CD14-positive monocyte (primary cell): ENCODE measurements at places on chromosomes 12 and 14.

GRCh38 chr12:2385529-2385928 lies 332.7 kb downstream of the CACNA1C start:
- no peak for DNase-seq

GRCh38 chr14:20386276-20386855 lies 26.9 kb downstream of the TEP1 start:
- no peak for DNase-seq

DNA sequence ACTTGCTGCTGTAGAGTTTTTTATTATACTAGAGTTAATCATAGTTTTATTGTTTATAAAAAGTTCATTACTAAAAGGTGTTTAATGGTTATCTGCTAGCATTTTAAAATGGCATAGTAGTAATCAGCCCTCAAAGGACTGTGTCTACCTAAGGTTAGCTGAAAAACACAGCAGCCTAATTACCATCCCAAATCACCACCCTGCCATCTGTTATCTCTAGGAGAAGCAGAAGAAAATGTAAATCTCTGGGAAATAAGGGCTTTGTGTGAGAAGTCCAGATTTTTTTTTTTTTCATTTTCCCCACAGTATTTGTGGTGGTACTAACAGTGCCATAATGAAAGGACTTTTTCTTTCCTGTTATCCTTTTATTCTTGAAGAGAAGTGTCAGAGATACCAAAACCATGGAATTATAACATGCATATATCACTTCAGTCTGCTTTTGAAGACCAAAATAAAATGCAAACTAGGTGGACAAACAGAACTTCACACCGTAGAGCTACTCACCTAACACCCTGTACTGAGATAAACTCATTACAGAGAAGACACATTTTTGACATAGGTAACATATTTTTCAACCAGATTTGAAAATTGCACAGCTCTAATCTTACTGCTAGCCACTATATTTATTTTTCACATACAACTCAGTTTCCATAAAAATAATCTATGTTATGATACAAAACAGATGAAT lies 876.2 kb downstream of the C12orf50 start:
- DNase-seq = no peak

DNA sequence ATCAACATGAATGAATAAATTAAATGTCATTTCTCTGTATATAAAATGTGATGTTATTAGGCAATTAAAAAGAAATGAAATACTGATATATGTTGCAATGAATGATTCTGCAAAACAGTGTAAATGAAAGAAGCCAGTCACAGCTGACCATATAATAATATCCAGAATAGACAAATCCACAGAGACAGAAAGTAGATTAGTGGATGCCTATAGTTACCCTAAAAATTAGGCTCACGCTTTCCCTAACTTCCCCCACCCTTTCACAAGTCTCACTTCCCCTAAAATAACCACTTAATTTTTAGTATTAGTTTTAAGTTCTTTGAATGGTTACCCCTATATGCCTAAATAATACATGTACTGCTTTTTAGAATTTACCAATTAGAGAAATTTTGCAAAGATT lies 348.9 kb upstream of the FAR2 start:
- peak; percentile 51 for DNase-seq

DNA sequence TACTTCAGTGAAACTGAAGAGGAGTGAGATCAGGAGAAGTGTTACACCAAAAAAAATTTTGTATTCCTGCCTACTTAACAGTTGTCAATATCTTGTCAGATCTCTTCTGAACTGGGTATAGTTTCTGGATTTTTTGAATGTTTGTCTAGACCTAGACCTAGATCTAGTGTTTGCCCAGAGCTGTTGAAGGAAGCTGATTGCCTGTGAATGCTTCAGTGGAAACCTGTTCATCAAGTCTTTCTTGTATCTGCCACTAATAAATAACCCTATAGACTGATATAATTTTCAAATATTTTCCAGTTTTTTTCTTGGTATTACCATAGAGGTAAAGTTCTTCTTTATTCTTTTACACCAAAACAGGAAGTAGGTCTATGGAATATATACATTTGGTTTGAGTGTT lies 781.5 kb upstream of the FBXO33 start:
- no peak for DNase-seq

- no peak for DNase-seq
These were observed 15.3 kb downstream of the MSRB3 start for GRCh38 chr12:65293735-65294134.

DNA sequence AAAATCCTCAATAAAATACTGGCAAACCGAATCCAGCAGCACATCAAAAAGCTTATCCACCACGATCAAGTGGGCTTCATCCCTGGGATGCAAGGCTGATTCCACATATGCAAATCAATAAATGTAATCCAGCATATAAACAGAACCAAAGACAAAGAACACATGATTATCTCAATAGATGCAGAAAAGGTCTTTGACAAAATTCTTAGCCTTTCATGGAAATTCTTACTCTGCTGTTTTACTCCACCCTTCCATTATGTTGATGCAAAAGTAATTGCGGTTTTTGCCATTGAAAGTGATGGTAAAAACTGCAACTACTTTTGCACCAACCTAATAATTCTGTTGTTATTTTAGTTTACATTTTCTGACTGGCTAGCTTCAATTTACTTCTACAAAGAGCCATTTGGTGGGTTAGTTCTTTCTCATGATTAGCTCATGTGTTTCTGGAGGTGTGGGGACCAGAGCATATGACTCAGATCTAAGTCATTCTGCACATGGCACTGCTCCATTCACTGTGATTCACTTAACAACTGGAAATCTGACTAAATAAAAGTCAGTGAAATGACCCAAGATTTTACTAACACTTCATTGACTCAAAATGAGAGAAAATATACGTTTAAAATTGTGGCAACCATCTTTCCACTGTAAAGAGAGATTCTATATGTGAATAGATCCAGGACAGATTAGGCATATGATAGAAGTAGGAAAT lies 99.9 kb downstream of the TMTC3 start:
- DNase-seq = no peak

- DNase-seq = no peak
These were observed 111.0 kb upstream of the LHX5 start for GRCh38 chr12:113582521-113583218.

GRCh38 chr12:91413581-91414546 lies 231.2 kb upstream of the DCN start:
- DNase-seq = no peak

DNA sequence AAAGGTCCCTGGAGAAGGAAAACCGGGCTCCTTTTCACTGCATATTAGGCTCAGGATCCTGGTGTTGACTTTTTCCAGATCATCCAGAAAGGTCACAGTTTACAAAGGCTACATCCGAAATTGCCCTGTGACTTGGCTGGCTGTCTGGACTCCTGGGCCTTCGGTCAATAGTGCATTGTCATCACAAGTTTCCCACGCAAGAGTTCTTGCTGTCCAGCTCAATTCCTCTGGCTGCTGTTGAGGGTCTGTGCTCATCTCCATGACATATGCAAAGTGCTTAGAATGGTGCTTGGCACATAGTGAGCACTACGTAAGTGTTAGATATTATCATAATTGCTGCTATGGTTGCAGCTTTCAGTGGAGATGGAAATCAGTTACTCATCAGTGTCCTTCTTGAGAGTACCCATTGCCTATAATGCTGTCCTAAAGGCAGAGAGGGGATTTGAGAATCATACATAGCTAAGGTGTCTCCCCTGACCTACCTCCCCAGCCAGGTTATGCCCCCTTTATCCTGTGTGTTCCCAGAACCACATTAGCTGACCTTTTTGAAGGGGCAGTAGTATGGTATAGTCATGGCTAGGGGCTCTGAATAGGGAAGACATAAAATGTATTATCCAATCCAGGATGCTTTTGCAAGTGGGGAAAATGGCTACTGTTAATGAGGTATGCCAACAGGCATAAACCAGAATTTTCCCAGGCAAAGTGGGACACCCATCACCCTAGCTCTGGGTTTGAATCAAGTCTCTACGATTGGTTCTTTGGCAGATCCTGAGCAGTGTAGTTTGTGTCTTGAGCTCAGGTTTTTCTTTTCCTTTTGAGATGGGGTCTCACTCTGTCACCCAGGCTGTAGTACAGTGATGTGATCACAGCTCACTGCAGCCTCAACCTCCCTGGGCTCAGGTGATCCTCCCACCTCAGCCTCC lies 132.0 kb upstream of the CCND2 start:
- DNase-seq = no peak

DNA sequence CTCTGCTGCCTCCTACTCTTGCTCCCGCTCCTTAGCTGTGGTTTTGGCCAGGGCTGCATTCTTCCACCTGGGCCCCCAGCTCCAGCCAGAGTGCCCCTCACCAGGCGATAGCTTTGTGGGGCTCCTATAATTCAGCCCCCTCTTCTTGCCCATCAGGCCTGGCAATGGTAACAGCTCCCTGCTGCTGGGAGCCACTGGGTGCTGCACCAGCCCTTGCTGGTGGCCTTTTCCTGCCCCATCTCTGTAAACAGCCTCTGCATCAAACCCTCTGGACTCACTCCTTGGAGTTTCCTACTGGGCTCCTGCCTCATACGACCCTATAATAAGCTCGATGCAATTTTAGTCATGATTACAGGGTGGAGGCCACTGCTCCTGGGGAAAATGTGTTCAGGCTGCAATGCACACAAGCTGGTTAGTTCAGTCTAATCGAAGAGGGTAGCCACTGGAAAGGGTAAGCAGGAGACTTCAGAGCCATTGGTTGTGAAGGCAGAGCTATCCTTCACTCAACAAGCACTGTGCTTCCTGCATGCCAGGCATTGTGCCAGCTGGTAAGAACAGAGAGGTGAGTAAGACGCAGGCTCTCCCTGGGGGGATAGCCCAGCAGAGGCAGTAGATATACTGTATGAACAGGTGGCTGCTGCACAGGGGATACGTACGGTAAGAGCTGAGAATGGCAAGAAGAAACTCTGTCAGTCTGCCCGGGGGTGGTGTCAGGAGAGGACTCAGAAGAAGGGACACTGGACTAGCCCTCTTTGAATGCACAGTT lies 24.7 kb downstream of the CLMN start:
- DNase-seq = no peak

DNA sequence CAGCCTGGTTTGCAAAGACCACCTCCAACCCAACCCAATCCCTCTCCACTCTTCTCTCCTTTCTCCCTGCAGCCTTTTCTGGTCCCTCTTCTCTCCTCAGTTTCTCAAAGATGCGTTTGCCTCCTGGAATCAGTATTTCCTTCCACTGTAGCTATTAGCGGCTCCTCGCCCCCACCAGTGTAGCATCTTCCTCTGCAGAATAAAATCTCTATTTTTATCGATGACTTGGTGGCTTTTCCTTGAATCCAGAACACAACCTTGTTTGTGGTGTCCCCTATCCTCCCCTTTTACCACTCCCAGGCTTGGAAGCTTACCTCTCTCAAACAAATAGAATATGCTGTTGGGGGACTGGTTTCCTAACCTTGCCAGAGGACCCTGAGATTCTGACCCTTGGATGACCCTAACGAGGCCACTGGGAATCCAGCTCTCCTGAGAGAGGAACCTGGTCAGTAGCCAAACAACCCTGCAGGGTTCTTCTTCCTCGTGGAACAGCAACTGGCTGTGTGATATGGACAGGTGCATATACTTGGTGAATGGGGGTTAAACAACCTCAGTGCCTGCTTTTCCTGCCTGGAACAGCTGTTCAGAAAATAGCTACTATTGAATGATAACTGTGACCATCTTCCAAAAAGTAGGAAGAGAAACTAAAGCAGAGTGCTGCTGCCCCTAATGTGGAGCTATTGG lies 4.4 kb downstream of the WNT1 start:
- no peak for DNase-seq

- no peak for DNase-seq
These were observed 17.4 kb downstream of the CDKN1B start for GRCh38 chr12:12734561-12735071.

- no peak for DNase-seq
These were observed 5.7 kb downstream of the NTF3 start for GRCh38 chr12:5437589-5437988.

- DNase-seq = no peak
These were observed 21.4 kb upstream of the FOXG1 start for GRCh38 chr14:28745176-28745575.

GRCh38 chr12:56866493-56866892 lies 67.7 kb downstream of the SDR9C7 start:
- no peak for DNase-seq

DNA sequence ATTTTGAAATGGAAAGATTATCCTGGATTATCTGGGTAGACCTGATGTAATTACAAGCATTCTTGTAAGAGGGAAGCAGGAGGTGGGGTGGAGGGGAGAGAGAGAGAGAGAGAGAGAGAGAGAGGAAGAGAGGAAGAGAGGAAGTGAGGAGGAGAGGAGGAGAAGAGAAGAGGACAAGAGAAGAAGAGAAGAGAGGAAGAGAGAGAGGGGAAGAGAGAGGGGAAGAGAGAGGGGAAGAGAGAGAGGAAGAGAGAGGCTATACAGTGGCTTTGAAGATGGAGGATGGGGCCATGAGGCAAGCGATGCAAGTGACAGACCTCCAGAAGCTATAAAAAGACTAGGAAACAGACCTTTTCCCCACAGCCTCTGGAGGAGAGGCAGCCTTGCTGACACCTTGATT lies 13.7 kb upstream of the CHST11 start:
- DNase-seq = no peak

DNA sequence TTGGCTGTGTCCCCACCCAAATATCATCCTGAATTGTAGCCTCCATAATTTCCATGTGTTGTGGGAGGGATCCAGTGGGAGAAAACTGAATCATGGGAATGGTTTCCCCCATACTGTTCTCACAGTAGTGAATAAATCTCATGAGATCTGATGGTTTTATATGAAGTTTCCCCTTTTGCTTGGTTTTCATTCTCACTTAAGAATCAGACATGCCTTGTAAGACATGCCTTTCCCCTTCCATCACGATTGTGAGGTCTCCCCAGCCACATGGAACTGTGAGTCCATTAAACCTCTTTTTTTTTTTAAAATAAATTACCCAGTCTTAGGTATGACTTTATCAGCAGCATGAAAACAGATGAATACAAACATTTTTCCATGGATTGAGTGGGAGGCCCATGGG lies 652.9 kb downstream of the ETNK1 start:
- DNase-seq = no peak
